ENCODE measurements at places on chromosomes 3 and 15.

DNA sequence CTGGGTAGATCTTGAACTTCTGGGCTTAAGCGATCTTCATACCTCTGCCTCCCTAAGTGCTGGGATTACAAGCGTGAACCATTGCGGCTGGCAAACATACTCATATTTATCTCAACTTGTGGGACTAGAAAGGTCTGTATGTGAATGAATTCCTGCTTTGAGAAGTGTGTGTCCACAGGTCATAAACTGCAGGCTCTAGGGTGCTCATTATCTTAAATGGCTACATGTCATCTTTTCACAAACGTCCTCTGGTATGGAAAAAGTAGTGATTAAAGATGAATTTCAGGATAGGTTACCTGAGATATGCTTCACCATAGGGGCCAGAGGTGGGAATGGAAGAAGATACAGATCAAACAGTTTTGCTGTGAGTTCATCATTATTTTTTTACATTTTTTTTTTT is 7.8 kb upstream of the HDAC11 start:
- DNase-seq: no peak

DNA sequence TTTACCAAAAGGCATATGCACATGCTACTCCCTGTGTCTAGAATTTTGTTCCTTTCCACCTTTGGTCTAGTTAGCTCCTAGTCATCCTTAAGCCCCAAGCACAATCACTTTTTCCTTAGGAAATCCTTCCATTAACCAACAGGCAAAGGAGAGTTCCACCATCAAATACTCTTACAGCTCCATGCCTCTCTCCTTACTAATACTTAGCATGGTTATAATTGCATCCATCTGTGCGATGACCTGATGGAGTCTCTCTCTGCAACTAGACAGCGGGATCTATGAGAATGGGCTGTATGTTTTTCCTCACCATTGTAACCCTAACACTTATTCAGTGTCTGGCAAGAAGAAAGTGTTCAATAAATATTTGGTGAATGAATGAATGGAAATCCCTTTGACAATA is 69.3 kb upstream of the SMAD3 start:
- DNase-seq: no peak

GRCh38 chr3:77141423-77141822 is 101.5 kb downstream of the ROBO2 start:
- DNase-seq: no peak

DNA sequence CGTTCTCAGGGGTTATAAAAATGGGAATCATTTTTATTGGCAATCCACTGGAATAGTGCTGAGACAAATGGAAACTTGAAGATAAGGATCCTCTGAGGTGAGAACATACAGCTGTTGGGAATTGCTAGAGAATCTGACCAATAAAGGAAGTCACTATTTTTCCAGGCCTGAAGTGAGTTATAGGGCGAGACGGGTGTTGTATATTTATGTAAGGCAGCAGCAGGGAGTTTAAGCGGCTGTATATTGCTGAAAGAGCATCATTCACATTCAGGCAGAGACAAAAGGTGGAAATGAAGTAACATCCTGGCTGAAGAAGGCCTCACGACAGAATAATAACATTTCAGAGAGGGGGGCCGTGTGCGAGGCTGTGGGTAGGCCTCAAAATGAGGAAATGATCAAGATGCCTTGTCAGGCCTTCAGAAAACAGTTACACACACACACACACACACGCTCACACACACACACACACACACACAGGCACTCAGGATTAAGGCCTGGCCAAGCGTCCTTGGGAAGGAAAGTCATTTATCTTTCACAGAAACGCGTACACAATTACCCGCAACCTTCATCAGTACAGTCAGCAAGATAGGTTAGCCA is 964.9 kb upstream of the NR2F2 start:
- DNase-seq: no peak

DNA sequence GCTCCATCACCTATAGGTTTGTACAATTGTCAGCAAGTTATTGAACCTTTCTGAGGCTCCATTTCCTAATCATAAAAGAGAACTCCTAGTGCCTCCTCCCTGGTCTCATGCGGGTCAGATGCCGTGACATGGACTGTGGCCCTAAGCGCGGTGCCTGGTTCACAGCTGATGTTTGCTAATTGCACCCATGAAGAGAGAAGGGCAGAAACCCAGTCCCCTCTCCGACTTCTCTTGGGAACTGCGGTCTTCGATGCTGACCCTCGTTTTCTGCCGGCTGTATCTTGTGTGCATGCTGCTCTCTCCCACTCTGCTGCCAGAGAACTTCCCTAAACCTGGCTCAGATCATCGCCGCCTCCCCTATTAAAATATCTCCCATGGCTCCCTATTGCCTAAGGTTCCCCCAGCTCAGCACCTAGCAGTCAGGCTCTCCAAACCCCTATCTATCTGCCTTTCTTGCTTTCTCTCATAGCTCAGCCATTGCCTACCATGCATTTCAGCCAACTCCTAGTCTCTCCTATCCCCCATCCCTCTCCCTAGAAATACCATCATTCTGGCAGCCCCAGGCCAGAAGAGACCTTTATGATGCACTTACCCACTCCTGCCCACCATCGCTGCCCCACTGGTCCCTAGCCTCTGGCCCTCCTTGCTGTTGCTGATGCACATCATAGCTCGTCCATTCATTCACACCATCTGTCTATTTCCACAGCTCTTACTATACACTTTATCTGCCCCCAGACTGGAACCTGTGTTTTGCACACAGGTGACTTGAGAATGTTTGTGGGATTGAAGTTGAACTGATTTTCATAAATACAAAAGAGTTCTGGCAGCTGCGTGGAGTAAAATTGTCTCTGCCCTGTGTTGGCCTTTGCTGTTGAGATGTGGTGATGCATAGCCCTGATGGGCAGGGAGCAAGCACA is 6.6 kb downstream of the ISG20 start:
- no peak for DNase-seq

DNA sequence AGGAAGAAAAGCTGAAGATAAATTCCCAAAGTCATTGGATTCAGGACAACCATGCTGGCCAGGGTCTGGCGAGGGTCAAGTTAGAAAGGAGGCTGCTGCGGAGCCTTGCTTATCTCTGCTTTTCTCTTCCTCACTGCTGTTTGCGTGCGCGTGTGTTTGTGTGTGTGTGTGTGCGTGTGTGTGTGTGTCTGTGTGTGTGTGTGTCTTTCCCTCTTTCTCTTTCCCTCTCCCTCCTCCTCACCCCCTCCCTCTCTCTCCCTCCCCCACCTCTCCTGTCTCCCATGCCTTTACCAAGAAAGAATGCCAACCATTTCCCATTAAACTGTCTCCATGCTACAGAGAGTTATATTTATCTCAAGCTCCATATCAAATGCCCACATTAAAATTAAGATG is at the start of gene COLQ:
Gene COLQ, minus strand, starts transcription at position 134 of the 393 bp plus-strand sequence. Its CDS starts 81 bp downstream, at position 53.
- no peak for DNase-seq

Measured in ACHN (cell line).